Activated T-helper 2 cell treated with anti-CD3 and anti-CD28 coated beads, Interferon-gamma antibody, Interleukin-2, Interleukin-4, amounts not matched to agents 10 μg/mL and 5 μg/mL and 100 μg/mL, durations not matched to agents 14 hours and 24 hours and 36 hours (primary cell): ENCODE measurements at places on chromosomes 16 and 17.
A peak's percentile ranks its signal among the peaks of the same experiment; 100 is the strongest.

GRCh38 chr17:27380551-27380950 is 75.7 kb upstream of the KSR1 start:
- no peak for DNase-seq

DNA sequence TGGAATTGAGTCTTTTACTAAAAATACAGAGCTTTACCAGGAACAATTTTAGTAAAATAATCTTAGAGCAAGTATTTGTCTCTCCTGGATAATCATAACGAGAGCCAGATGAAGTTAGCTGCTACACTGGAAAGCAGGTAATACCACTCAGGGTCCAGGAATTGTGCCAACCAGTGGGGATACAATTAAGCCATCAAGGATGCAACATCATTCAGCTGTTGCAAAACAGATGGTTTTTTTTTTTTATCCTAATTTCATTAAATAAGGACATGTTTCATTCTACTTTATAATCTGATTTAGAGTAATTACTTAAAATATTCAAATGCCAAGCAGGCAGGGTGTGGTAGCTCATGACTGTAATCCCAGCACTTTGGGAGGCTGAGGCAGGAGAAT is 10.2 kb downstream of the MMD start:
- DNase-seq: no peak

DNA sequence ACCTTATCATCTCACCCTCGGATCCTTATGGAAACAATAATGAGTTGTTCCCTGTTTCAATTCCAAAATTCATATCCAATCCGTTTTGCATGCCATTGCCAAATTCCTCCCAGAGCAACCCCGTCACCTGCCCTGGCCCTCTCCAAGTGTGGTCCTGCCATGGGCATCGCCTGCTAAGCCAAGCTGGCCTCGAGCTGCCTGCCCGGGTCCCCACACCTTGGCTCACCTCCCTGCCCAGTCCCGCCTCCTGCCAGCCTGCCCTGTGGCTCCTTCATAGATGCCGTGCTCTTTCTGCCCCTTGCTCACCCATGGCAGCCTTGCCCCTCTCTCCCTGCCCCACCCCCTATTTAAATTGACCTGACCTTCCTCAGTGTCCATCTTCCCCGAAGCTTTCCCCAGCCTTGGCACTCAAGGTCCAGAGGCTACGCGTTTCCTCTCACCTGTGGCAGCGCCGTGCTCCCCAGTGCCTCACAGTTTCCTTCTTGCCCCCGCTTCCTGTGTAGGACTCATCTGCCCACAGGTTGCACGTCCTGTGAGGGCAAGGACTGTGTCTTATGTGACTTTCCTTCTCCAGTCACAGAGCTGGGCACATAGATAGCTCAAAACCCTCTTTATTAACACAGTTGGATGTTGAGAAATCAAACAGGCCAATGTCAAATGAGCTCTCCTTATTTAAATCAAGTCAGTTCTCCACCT is 12.7 kb downstream of the MAPT start:
- no peak for DNase-seq

- no peak for DNase-seq
Measured at GRCh38 chr17:66779237-66779606, 55.7 kb upstream of the CACNG5 start.

DNA sequence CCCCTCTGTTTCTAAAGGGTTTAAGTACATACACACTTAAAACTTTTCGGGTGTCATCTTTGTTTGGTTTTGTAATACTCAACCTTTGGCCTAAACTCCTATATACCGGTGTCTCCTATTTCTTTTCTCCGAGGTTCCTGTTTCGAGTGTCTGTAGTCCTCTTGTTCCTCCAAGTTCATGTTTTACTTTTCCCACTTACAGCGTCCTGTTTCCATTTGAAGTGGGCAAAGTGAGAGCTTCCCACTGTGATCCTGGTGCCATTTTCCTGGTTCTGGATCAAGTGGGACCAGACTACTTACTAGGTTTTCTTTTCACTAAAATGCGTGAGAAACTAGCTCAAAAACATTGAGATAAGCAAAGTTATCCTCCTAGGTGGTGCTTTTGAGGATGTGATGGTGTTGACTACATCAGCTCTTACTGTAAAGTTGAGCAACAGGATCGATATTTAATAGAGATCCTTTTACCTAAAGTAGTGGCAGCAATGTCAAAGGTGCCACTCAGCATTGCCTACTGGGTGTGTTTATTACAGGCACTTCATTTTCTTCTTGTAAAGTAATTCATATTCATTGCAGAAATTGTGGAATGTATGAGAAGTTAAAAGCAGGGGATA is 1.3 kb downstream of the PSMD3 start:
- DNase-seq: no peak

GRCh38 chr16:55515111-55515510 is 6.2 kb downstream of the LPCAT2 start:
- DNase-seq: no peak

DNA sequence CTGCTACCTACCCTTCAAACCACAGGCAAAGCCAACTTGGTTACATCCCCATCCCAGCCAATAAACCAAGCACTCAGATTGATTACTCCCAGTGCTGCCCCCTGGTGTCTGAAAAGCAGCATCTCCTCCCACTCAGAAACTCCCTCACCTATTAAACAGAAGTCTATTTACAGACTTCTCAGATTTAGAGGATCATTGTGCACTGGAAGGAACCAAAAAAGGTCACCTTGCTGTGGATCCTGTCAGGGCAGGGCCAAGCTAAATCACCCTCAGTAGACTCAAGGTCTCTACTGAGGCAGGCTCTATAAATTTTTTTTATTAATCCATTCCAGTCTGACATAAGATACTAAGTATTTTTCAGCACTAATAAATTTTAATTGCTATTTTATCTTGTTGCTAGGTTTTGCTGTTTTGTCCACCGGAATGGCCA is 17.6 kb downstream of the HIGD1B start:
- DNase-seq: peak; percentile 49
